ENCODE measurements at places on chromosomes 7 and 10.

GRCh38 chr7:140670343-140670935 lies 2.3 kb upstream of the ADCK2 start:
- no peak for DNase-seq

DNA sequence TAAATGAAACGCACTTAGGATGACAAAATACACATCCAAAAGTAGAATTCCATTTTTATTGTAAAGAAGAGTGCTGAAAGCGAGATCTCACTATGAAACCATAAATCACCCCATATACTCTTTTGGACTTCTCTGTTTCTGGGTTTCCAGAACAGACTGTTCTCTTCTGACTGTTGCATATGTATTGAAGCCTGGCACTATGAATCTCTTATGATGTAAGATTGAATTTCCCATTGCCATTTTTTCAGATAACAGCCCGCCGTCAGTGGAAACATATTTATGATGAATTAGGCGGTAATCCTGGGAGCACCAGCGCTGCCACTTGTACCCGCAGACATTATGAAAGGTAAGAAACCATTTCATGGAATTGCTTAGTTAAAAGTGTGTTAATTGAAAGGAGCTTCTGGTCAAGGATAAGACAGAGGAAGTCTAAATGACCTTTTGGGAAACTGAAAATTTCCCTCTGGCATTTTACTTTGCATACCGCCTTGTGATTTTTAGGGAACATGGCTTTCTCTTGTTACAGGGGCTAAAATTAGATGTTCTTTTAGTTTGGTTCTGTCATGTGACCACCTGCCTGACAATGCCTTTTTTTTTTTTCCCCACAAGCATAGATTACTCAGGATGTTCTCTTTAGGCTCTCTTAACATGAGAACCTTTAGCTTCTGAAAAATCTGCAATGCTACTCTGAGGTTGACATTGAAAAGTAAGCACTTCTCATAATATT lies 168.1 kb downstream of the ARID5B start:
- no peak for DNase-seq

GRCh38 chr10:86446987-86447386 lies 74.6 kb downstream of the WAPL start:
- DNase-seq, result no peak

- no peak for DNase-seq
Observed at GRCh38 chr7:156886020-156886795, 6.8 kb downstream of the LMBR1 start.

- DNase-seq, result no peak
Observed at GRCh38 chr7:6166443-6166891, 106.0 kb downstream of the CYTH3 start.

DNA sequence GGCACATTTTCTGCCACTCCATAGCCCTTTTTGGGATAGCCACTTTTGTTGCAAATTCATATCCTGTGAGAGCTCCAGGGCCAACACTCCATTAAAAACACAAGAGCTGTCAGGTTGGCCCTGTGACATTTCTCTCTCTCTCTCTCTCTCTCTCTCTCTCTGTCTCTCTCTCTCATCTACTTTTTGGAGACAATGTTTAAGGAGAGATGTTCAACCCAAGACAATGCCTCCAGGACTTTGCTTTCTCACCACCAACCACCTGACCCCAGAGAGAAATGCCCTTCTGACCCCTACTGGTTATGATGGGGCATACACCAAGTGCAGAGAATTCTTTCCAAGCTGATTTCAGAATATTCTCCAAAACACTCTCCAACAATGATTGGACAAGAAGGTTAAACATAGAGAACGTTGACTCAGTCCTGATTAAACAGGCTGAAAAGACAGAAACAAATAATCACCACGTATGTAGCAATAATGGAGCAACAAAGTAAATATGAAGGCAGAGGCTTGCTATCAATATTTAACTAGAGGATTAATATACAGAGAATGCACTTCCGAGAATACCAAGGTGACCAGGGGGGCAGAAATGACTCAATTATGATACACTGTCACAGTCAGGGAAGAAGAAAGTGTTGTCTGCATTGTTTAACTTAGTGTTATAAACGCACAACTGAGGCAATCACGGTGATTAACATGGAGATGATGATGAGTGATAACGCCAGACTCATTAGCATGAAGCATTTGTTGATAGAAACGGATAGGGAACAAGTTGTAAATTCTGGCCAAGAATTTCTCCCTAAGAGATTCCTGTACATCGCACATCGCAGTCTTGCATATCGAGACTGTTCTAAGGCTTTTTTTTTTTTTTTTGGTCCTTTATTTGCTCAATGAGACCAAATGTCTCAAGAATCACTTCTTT lies 178.5 kb downstream of the NRP1 start:
- no peak for DNase-seq

DNA sequence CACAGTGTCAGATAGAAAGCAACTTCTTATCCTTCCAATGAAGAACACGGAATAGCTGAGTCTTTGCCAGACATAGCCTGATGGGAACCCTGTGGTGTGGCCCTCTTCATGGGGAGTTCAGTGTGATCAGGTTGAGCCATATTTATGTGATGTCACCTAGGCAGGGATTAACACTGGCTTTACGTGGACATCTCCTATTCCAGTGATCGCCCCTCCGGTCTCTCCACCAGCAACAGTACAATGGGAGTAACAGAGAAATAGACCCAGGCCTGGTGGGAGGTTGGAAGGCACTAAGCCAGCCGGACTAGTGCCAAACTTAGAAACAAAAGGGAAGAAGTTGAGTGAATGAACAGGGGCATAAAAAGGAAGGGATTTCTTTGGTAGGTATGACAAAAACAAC lies 358.1 kb downstream of the PRPF18 start:
- no peak for DNase-seq

- DNase-seq, result no peak
Observed at GRCh38 chr7:95545673-95546072, 50.6 kb downstream of the PDK4 start.

Data from stimulated activated CD8-positive, alpha-beta memory T cell treated with anti-CD3 and anti-CD28 coated beads, Interleukin-7, amount 100 ng/mL, for 4 hours (primary cell).